ENCODE measurements at places on chromosomes 1 and 21.

DNA sequence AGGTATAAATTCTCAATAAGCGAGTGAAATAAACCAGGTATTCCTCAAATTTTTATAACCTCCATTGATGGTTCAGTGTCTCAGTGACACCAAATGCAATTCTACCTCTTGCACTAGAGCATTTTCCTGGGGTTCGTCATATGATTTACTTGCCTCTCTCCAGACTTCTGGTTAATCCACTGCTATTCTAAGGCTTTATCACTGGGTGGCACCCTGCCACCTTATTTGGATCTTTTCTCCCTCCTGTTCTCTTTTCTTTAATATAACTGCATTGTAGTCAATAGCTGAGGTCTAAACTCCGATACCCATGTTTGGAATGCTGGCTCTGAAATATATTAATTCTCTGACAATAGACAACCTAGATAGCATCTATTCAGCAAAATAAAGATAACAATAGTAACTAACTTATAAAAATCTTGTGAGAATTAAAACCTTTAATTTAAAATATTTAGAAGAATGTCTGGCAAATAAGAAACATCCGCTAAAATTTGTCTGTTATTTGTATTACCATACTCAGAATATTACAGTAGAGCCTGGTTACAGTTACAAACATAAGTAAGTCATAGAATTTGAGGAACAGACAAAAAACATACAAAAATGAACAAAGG lies 436.4 kb downstream of the PLA2G4A start:
- DNase-seq = no peak

GRCh38 chr1:53274026-53274425 lies 35.7 kb upstream of the MAGOH start:
- no peak for DNase-seq

DNA sequence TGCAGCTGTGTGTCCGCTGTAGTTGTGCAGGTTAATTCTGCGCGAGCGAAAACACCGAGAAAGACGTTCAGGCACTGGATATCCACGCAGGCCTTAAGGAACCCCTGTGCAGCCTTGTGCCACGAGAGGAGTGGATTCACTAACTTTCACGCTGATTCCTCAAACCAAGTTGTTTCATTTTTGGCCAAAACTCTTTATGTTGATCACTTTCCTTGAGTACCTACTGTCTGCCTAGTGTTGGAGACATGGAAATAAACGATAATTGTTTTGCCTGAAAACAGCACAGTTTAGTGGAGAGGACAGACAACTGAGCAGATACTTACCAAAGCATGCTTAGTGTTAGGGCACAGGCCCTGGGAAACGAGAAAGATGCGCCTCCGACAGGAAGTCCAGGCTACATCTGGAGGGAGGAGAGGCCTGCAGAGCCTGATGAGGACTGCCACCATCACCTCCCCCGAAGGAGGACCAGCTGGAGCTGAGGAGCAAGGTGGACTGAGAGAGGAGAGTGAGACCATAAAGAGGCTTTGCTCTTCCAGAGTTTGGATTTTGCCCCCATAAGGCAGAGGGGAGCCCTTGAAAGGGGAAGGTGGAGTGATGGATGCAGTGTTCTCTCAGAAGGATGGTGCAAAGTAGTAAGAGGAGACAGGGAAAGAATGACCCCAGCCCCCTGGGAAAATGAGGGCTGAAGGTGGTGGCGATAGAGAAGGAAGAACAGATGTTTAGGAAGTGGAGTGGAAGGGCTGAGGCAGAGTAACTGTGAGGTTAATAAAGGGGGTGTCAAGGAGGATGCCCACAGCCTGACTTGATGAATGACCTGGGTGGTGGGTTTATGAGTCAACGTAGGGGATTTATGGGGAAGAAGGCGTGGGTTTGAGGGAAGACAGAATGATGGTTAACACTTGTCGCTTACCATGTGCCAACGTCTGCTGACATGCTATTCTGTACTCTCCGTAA lies 956 bp upstream of the SCAF4 start:
- no peak for DNase-seq

- DNase-seq = no peak
These were observed 200.4 kb upstream of the TMPRSS15 start for GRCh38 chr21:18603980-18604379.

GRCh38 chr1:28286111-28286510 lies 26.8 kb downstream of the SESN2 start:
- DNase-seq = no peak

DNA sequence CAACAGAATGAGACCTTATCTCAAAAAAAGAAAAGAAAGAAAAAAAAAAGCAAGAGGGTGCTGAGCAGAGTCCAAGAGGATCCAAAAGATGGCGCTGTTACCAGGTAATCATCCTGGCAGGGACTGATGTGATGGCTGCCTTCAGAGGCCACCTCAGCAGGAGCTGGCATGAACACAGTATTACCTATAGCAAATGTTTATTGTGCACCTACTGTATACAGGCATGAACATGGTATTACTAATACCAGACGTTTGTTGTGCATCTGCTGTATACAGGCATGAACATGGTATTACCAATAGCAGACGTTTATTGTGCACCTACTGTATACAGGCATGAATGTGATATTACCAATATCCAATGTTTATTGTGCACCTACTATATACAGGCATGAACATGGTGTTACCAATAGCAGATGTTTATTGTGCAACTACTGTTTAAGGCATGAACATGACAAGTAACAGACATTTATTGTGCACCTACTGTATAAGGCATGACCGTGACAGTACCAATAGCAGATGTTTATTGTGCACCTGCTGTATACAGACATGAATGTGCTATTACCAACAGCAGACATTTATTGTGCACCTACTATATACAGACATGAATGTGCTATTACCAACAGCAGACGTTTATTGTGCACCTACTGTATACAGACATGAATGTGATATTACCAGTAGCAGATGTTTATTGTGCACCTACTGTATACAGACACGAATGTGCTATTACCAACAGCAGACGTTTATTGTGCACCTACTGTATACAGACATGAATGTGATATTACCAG lies 115.1 kb upstream of the TMEM51 start:
- DNase-seq = no peak

GRCh38 chr21:15741510-15741909 lies 11.7 kb downstream of the USP25 start:
- no peak for DNase-seq

DNA sequence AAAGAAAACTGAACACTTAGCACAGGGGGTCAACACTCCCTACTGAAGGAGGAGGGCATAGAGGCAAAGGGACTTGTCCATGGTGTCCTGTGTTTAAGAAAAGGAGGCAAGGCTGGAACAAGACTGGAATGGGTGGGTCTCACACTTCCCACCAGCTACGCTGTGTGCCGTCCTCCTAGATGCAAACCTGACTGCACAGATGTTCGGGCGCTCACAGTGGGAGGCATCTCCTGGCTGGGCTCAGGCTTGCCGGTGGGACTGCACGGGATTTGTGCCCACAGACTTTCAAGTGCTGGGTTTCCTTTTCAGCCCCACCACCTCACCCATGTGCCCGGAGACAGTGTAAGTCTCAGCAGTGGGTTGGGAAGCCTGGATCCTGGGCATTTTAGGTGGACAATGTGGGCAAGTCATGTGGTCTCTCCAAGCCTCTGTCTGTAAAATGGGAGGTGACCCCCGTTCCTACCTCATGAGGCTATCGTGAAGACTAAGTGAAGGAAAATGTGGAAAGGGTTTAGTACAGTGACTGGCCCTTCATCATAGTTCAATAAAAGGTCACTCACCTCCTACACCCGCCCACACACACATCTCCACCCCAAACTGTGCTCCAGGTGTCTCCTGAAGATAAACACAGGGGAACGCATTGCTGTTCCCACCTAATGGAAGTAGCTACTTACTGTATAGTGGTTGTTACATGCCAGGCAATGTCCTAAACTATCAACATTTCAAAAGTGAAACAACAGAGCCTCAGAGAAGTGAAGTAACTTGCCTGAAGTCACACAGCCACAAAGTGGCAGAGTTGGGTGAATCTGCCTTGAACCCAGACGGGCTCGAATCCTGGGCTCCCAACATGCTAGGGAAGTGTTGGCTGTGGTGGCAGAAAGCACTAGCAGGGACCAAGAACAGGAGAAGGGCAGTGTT lies 36.0 kb downstream of the ATP1A1 start:
- no peak for DNase-seq

- DNase-seq = no peak
These were observed 13.3 kb downstream of the RSPO1 start for GRCh38 chr1:37621326-37621870.

DNA sequence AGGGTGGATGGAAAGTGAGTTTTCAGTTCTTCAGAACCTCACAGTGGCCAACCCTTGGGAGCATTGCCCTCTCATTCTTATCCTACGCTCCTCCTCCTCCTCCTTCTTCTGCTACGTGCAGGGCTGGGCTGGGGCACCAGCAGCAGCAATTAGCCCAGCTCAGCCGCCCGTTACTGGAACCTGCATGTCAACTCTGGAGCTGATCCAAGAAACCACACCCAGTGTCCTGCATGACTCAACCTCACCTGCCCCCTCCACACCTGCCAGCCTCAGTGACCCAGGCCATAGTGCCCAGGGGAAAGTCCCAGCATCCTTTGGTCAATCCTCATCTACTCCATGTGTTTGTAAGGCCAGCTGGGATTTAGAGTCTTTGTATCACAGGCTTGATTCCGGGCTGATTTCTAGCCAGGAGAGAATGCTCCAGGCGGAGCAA lies 12.6 kb downstream of the ELF3 start:
- no peak for DNase-seq

GRCh38 chr21:41367945-41368734 lies 6.3 kb downstream of the MX2 start:
- DNase-seq = peak; percentile 52

GRCh38 chr1:165073185-165074007 lies 283.1 kb downstream of the LMX1A start:
- no peak for DNase-seq

- no peak for DNase-seq
These were observed 52.7 kb downstream of the POFUT2 start for GRCh38 chr21:45234965-45235364.

- no peak for DNase-seq
These were observed 111.6 kb downstream of the MATN1 start for GRCh38 chr1:30611741-30612309.

GRCh38 chr1:91734761-91735160 lies 151.2 kb downstream of the TGFBR3 start:
- DNase-seq = no peak

GRCh38 chr1:159054427-159054826 lies 22.1 kb downstream of the AIM2 start:
- no peak for DNase-seq

GRCh38 chr1:50488876-50489275 lies 65.6 kb upstream of the DMRTA2 start:
- no peak for DNase-seq

- DNase-seq = no peak
These were observed 5.8 kb upstream of the AHDC1 start for GRCh38 chr1:27609618-27610240.

GRCh38 chr21:46173573-46173972 lies 10.7 kb downstream of the SPATC1L start:
- no peak for DNase-seq

DNA sequence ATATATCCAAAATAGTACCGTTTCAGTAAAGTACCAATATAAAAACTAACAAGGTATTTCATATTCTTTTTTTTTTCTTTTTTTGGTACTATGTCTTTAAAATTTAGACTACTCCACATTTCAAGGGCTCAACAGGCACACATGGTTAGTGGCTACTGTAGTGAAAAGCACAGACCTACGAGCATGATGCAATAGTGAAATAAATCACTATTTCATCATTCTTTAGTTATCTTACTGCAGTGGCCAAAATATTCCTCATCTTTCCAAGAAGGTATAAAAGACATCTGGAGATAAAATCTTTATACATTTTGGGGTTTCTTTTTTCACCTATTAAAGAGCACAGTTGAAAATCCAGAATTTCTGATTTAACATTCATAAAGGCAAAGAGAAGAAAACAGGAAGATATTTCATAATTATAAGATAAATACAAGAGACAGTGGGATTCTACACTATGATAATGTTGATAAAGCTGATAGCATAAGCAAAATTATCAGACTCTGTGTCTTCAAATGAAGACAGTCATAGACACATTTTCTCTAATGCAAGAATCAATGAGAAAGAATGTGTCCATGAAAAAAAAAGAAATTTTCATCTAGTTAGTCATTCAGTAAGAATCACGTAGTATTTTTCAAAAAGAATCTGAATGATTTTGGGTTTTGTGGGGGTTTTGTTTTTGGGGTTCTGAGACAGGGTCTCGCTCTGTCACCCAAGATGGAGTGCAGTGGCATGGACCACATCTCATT lies 41.9 kb downstream of the CEP170 start:
- no peak for DNase-seq

DNA sequence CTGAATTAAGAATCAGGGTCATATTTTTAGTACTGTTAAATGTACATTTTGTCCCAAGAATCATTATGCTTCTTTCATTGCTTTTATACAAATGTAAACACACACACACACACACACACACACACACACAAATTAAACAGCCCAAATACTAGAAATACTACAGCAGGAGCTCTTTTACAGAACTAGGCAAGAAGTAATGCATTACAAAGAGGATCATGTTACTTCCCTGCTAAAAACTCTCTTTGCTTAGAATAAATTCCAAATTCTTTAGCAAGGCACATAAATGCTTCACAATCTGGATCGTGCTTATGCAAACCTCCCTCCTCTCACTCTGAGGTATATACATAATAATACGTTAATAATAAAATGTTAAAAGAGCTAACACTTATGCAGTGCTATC lies 720.4 kb upstream of the ADGRL4 start:
- no peak for DNase-seq

Measured in CD4-positive, alpha-beta T cell treated with Interleukin-1 beta for 1 hour (primary cell).